ENCODE measurements at places on chromosomes 2 and 18.

DNA sequence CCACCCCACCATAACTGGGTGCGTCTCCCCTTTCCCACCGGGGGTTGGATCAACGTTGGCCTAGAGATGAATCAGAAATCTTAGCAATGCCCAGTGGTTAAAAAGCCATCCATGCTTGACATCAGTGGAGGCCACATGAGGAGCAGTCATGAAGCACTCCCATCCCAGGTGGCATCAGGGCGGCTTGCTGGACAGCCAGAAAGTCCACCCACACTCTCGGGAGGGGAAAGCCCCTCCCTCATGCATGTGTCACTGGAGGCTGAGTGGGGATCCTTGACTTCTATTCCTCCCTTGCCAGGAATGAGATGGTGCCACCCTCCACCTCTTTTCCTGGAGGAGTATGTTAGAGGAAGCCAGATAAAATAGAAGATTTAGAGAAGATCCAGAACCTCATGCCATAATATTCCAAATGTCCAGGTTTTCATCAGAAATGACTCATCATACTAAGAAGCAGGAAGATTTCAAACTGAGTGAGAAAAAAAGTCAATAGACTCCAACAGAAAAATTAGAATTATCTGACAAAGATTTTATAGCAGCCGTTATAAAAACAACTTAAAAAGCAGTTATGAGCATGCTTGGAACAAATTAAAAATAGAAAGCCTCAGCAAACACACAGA lies 507.1 kb upstream of the ID2 start:
- no peak overlapping the region for H3K4me3 ChIP-seq
- no peak for DNase-seq
- H3K4me1 ChIP-seq, result no peaks in the 10 kb centered on the region
- no peak overlapping the region for H3K27ac ChIP-seq
- H3K27me3 ChIP-seq, result peaks cover 27% of the 10 kb centered on the region

DNA sequence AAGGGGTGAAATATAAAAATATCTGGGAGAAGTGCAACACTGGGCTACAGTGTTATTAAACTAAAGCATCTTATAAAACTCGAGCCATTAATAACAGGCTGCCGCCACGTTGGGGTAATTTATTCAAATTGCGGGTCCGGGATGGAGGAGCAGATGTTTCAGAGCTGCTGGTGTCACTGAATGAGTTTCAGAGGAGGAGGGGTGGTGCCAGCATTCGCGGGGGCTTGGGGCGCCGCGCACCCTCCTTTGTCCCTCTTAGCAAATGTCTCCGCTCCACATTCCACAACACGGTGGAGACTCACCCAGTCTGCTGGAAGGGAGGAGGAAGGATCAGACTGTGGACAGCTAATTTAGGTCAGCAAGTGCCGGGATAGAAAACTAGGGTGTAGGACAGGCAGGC lies 260.5 kb downstream of the CELF4 start:
- H3K27me3 ChIP-seq, result no peaks in the 10 kb centered on the region
- H3K4me3 ChIP-seq, result no peak overlapping the region
- no peaks in the 10 kb centered on the region for H3K4me1 ChIP-seq
- no peak for DNase-seq

- no peak overlapping the region for H3K27ac ChIP-seq
- peaks cover 4% of the 10 kb centered on the region for H3K27me3 ChIP-seq
Measured at GRCh38 chr18:75350512-75350839, 77.0 kb downstream of the SMIM21 start.

DNA sequence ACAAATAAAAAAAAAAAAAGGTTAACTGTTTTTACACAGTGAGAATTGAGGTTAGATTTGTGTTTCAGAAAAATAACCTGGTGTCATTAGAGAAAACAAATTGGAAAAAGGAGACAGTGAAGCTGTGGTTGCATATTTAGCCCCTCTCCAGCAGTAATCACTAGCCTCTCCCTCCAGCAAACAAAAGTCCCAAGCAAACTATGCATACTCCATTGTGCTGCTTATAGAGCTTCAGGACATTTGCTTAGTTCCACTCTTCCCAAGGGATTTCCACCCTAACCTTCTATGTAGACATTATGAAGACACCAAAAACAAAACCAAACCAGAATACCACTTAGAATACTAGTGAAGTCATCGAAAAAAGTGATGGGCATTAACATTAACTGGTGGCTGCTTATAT lies 534.2 kb upstream of the CDH2 start:
- no peak for DNase-seq
- H3K27me3 ChIP-seq, result no peaks in the 10 kb centered on the region
- H3K4me3 ChIP-seq, result no peak overlapping the region
- no peaks in the 10 kb centered on the region for H3K36me3 ChIP-seq
- H3K4me1 ChIP-seq, result no peaks in the 10 kb centered on the region

DNA sequence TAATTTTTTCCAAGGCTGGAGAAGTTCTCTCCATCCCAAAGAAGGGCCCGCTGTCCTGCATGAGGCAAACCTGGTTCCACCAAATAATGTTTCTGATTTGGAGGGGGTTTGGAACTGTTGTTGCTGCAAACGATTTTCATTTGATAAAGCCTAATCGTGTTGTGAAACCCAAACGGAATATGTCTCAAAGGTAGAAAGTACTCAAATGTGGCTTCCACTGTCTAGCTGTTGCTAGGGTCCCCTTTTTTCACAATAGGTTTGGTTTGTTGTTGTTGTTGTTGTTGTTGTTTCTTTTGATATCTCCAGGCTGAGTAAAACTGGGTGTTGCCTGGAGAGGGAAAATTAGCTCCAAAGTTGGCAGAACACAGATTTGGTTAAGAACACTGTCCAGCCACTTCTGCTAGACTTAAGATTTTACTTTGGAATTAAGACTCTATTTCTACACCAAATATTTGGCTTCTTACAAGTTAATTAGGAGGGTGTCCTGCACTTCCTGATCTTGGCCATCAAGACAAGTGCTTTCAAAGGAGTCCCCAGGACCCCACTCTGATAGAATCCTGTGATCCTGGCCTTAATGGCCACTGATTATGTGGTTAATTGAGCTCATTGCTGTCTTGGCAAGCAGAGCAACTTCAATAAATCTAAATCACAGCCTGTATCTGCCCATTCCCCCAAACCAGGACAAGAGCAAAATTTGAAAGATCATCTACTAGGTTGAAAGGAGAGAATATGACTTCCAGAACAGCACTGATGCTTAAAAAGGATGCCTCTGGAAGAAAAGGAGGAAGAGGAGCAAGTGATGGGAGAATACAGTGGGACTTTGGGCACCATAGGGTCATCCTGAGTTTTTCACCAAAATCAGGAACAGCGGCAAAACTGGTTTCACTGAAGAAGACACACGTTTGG lies 3.3 kb upstream of the HOXD13 start:
- H3K27ac ChIP-seq, result no peak overlapping the region
- H3K4me1 ChIP-seq, result peaks cover 15% of the 10 kb centered on the region
- H3K27me3 ChIP-seq, result peaks cover 98% of the 10 kb centered on the region

DNA sequence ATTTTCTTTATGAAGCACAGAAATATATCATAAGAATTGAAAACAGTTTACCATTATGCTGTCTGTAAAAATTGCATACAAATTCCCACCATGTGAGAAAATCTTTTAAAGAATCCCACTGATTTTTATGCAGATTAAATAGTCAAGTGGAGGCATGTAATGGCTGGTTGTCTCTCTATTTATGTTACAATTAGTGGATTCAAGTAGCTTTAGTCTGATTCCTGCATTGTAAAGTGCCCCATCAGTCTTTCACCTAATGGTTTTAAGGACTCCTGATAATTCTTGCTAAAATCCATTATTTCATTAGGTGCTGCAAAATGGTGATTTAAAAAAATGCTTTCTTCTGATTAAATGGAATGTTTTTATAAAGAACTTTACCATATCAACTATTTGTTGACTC lies 148.4 kb upstream of the MYO3B start:
- H3K27ac ChIP-seq, result no peak overlapping the region
- H3K27me3 ChIP-seq, result no peaks in the 10 kb centered on the region
- no peak for DNase-seq
- peaks cover 6% of the 10 kb centered on the region for H3K36me3 ChIP-seq

GRCh38 chr2:113823716-113824595 lies 65.9 kb upstream of the ACTR3 start:
- H3K4me1 ChIP-seq, result no peaks in the 10 kb centered on the region
- no peak overlapping the region for H3K4me3 ChIP-seq
- no peaks in the 10 kb centered on the region for H3K36me3 ChIP-seq
- H3K27me3 ChIP-seq, result peaks cover 5% of the 10 kb centered on the region
- DNase-seq, result no peak

DNA sequence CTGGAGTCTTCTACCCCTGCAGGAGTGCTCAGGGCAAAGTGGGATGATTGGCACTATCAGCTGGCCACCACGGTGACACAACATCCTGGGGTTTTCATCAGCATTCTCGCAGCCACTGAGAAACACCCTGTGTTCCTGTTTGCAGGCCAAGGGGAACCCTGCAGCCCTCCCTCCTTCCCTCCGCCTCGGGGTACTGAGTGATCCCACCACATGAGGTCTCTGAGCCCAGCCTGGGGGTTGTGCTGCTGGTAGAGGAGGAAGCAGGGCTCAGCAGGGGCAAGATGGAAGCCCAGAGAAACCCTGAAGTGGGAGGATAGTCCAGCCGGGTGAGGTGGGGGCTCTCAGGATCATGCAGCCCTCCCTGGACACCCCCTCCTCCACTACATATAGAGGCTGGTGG lies at the start of gene OXER1:
OXER1 (minus strand) TSS at position 40 of the 400 bp plus-strand sequence. CDS start 73 bp downstream, outside the sequence.
- H3K4me3 ChIP-seq, result no peak within 1 kb of the TSS
- peak within 1 kb of the TSS; percentile 52 for H3K27ac ChIP-seq
- H3K36me3 ChIP-seq, result peaks cover 3% of the 10 kb centered on the region
- no peaks in the 10 kb centered on the region for H3K27me3 ChIP-seq

DNA sequence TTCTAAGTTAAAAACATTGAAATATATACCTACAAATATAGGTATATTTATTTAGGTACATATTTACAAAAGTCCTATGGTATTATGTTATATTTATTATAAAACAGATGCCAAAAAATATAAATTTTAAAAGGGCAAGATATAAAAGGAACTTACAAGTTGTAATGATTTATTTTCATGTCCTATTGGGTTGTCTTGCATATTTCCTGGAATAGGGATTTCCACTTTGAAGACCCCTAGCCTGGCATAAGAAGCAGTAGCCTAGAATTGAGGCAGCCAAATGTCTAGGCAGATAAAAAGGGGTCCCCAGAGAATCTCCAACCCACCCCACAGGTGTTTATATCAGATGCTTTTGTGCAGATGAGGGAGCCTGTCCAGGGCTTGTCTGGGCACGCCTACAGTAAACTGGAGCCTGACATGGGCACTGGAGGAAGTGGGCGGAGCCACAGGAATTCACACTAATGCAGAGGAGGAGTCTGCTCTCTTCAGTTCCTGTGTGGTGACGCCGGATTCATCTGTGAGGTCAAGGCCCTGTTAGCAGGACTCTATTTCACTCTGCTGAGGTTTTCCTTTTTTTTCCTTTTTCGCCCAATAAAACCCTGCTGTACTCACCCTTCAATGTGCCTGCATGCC lies 1088.9 kb upstream of the PIK3C3 start:
- no peaks in the 10 kb centered on the region for H3K27me3 ChIP-seq
- no peak overlapping the region for H3K27ac ChIP-seq
- H3K36me3 ChIP-seq, result no peaks in the 10 kb centered on the region
- no peak overlapping the region for H3K4me3 ChIP-seq
- H3K4me1 ChIP-seq, result no peaks in the 10 kb centered on the region

- H3K27me3 ChIP-seq, result peaks cover 31% of the 10 kb centered on the region
- no peak overlapping the region for H3K4me3 ChIP-seq
- no peak for DNase-seq
- H3K27ac ChIP-seq, result no peak overlapping the region
Measured at GRCh38 chr2:120871881-120872620, 136.4 kb downstream of the GLI2 start.

DNA sequence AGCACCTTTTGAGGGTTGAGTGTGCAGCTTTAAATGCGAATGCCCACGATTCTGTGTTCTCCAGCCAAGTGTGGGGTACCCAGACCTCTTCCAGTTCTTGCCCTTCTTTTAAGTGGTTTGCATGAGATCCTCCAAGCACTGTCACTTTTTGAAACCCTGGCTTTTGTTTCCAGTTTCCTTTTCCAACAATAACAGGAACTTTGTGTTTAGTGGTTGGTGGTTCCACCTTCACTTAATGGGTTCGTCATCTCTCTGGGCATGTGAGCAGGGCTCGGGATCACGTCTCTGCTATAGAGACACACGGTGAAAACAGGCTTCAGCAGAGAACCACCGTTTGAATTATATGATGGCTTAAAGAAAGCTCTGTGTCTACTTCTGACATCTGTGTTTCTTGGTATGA lies 197.6 kb downstream of the LDLRAD4 start:
- H3K4me1 ChIP-seq, result peaks cover 23% of the 10 kb centered on the region
- DNase-seq, result no peak
- no peaks in the 10 kb centered on the region for H3K27me3 ChIP-seq
- H3K27ac ChIP-seq, result no peak overlapping the region
- no peak overlapping the region for H3K4me3 ChIP-seq
